ENCODE measurements at places on chromosomes 5 and 9.

DNA sequence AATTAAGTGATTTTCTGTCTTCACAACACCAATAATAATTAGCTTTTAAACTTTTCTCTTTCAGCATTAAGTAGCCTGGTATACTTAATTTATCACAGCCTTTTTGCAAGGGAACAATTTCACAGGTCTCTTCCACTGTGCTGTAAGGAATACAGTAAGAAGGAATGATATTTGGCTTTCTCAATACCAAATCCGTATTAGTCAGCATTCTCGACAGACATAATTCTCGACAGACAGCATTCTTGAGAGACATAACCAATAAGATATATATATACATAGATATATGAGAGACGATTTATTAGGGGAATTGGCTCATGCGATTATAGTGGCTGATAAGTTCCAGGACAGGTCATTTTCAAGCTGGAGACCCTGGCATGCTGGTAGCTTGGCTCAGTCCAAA, 18.0 kb downstream of the PRKAA1 start:
- no peak for DNase-seq

DNA sequence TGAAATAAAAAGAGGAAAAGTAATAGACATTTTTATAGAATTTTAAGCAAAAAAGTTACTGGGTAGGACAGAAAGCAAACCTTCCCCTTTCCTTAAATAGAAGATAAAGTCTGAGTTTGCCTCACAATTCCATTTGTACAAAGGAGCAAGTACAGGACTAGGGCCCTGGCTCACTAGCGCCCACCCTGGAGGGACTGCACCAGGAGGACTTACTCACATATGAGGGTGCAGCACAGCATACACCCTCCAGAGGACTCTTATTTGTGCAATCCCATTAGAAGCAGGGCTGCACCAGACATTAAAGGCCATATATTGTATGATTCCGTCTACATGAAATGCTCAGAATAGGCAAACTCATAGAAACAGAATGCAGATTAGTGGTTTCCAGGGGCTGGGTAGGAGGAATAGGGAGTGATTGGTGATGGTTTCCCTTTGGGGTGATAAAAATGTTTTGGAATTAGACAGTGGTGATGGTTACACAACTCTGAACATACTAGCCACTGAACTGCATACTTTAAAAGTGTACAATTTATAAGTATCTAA, 4.5 kb downstream of the REEP5 start:
- DNase-seq, result no peak

DNA sequence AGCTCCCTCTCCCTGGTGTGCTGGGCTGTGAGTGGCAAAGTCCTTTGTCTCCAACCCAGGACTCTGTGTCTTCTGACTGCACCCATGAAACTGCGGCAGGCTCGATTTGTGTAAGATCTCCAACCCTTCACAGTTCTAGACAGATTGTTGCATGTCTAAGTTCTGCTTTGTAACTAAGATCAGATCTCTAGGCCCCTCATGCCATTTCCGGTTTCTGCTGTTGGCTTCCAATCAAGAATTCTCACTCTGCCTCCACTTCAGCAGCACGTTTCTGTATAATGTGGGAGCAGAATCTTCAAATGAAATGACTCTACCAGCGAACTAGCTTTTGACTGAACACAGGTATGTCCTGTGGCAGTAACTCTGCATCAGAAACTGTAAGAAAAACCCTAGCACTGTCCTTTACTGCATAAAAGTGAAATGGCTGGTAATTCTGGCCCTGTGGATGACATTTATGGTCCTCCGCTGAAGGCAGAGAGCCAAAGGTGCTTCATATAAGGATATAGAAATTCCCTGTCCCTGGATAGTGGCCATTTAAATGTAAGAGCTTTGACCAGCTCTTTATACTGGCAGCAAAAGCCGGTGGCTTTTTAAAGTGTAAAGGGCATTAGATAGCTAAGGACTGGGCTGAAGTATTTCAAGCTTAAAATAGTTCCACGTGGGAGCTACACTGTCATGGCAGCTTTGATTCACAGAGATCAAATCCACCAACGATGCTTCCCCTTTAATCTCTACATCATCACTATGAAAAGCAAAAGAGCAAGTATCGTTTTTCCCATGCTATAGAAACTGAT, 319.0 kb upstream of the CDH6 start:
- DNase-seq, result no peak

DNA sequence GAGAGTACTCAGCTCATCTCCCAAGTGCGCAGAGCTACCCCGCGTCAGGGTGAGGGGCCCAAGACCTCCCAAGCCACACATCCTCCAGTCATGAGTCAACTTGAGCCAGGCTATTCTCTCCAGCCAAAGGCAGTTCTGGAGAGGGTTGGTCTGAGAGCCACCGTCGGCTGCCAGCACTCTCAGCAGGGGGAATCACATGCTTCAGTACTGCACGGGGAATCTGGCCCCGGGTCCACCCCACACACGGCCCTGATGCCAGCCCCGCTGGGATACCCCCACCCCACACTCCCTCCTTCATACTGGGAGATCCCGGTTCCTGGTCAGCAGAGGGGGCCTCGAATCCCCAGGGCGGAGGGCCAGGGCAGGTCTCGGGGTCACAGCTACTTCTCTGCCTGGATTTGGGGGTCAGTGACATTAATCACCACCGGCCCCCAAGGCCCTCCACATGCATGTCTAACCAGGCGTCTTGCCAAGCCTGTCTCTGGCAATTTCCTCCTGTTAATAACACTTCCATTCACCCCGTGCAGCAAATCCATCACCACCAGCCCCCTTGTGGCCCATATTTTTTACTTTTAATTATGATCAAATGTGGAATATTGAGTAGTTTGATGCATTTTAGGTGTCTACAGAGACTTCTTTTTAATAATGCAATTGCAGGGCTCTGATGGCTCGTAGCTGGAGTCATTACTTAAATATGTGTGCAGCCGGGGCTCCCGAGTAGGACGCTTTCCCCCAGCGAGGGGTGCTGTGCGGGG, 102.9 kb upstream of the PPP1R26 start:
- DNase-seq, result no peak

DNA sequence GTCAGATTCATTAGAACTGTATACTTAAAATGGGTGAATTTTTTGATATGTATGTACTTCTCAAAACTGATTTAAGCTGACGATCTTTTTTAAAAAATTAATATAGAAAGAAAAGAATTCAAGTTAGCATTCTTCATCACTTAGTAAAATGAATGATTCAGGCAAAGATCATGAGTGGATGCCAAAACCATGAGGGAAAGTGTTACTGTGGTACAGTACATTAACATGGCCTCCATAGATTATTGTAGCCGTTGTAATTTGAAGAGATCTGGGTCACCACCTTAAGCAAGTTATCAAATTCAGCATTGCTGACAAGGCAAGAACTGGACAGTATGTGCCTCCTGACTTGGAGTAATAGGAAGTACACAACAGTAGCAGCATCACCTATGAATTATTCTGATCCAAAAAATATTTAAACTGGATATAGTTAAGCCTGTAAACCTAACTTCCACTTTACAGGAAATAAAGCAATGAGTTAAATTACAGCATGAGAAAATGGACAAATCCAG, 29.7 kb downstream of the C9orf85 start:
- no peak for DNase-seq

DNA sequence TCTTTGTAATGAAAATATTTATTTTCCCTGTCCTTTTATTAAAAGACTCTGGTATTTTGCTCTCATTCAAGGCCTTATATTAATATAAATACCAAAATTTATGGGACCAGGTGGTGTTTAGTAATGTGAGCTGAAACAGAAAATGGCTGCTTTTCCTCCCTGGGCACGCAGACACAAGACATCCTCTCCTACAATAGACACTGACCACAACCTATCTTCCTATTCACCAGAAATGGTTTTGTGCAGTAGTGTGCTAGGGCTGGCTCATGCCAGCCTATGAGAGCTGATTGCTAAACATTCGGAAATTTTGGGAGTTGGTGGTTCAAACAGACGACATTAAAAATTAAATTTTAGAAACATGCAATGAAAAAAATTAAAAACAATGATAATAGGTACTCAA, 338.2 kb downstream of the BNC2 start:
- DNase-seq, result no peak

DNA sequence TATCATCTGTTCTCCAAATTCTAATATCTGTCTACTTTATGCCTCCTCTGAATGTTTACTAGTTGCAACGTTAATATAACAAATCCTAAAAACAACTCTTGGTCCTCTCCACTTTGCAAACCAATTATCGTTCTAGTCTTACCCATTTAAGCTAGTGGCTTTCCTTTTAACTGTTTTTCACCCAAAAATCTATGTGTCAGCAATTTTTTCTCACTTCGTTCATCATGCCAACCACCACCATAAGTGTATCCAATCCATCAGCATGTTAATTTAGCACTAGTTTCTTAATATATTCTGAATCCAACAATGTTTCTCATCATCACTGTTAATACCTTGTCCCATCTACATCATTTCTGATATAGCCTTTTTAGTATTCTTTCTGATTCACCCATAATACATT, 90.0 kb upstream of the RORB start:
- no peak for DNase-seq

- DNase-seq, result no peak
Observed at GRCh38 chr5:123868881-123869280, 356.9 kb downstream of the CSNK1G3 start.

GRCh38 chr5:78803941-78804340, 155.4 kb upstream of the LHFPL2 start:
- DNase-seq, result no peak

DNA sequence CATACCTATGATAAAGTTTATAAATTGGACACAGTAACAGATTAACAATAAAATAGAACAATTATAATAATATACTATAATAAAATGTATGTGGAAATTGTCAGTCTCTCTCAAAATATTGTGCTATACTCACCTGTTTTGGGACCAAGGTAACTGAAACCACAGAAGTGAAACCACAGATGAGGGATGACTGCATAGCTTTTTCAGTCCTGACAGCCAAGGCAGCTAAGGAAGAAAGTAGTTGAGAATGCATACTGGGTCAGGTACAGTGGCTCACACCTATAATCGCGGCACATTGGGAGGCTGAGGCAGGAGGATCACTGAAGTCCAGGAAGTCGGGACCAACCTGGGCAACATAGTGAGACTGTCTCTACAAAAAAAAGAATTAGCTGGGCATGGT, 8.9 kb downstream of the SRP19 start:
- no peak for DNase-seq

DNA sequence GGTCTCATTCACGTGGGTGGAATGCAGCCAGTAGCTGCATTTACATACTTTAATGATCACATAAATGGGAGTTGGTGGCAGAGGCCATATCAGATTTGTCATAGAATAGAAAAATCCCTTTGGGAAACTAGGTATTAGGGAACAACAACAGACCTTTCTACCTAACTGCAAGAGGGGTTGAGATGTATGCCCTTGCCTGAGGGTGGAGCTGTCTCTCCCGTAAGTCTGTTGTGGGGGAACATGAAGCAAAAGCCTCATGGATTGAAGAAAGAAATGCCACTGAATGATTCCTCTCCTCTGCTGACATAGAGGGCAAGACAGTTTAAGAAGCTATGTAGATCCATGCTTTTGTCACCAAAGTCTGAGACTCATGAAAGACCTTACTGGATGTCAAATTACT, 461.3 kb downstream of the SPOCK1 start:
- no peak for DNase-seq

DNA sequence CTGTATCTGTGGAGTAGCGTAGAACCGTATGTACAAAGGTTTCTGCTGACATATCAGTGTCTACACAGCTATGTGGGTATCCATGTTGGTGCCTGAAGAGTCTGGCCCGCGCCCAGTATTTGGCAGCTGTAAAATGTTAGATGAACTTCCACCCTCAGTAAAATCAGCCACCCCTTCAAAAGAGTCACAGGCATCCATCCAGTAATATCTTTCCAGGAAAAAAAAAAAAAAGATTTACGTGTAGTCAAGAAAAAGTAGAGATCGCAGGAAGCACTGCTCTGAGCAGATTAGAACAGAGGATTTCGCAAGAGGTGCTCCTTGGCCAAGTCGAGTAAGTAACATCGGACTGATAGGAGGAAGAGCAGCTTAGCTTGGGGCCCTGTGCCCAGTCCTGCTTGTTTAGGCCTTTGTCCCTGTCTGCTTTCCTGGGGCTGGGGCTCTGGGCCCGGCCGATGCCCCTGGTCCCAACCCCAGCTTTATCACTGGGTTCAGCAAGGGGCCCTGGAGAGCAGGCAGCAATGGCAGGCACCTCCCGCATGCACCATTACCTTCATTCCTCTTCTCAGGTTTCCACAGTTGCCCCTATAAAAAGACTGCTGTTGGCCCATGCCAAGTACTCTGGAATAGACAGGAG, 21.2 kb downstream of the DAPK1 start:
- DNase-seq, result peak; percentile 95

GRCh38 chr5:95727764-95728191, 3.4 kb upstream of the RHOBTB3 start:
- DNase-seq, result no peak

GRCh38 chr9:32942755-32943460, 58.5 kb downstream of the APTX start:
- DNase-seq, result no peak

DNA sequence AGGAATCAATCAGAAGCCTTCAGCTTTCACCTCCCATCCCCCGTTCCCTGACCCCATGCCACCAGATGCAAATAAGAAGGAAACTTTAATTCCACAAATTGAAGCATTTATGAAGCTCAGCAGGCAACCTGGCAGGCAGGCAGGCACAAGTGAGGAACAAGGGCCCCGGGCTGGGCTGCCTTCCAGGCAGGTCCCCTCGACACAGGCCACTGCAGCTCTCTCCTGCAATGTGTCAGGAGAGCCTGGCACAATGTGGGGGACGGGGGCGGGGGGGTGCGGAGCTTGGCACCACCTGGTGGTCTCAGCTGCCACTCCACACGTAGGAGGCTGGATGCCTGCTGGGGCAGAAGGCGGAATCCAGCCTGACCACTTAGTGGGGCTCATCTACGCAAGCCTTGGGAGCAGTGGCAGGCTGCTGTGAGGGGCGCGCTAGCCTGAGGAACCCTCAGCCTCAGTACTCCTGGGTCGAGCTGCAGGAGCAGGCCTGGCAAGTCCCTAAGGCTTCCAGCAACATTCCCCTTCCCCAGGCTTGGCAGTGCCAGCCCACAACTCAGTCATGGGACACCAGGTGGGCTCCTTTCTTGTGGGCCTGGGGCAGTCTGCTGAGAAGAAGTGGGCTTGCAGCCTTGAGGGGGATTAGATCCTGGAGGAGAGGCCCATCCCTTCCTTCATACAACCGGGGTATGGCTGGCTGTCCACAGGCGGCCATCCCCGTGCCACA, 50.2 kb upstream of the KCNMB1 start:
- DNase-seq, result no peak

DNA sequence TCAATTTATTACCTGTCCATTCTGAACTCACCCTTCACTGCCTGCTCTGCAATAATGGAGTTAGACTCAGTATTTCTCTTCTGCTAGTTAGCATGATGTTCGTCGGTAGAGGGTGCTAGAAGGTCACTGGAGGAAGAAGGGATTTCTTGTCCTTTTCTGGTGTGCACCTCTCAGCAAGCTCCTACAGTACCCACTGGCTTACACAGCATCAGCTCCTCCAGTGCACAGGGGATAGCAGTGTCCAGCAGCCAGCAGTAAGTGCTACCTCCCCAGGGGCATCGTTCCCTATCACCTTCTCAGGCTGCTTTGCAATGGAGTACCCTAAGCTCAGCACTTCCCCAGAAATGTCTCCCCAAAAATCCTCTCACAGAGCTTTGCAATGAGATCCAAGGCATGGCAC, 45.9 kb upstream of the APC start:
- peak; percentile 52 for DNase-seq

GRCh38 chr5:36948650-36949049, 72.1 kb downstream of the NIPBL start:
- DNase-seq, result no peak
